ENCODE measurements at places on chromosomes 3 and 15.

- DNase-seq = no peak
Measured at GRCh38 chr15:88800738-88801137, 2.5 kb upstream of the ACAN start.

GRCh38 chr3:99634881-99635280, 3.5 kb upstream of the COL8A1 start:
- no peak for DNase-seq

GRCh38 chr15:44738340-44738984, 2.1 kb downstream of the TRIM69 start:
- DNase-seq = no peak

DNA sequence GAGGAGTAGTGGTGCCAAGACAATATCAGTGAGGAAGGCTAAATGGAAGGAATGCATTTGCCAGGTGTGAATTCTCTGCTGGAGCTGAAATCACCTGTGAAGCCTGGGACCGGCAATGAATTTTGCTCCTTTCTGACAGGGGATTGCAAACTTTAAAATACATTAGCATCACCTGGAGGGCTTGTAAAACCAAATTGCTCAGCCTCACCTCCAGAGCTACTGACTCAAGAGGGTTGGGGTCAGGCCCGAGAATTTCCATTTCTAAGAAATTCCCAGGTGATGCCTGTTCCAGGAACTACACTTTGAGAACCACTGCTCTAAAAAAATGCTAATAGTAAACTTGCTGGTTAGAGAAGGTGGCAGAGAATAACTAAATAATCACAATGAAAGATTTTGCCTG, 445.6 kb upstream of the RBMS3 start:
- DNase-seq = no peak

GRCh38 chr3:135109681-135110080, 314.6 kb downstream of the EPHB1 start:
- DNase-seq = no peak

Data from AG09319 (cell line).